NT2/D1 (cell line): ENCODE measurements at places on chromosomes 11 and 22.

DNA sequence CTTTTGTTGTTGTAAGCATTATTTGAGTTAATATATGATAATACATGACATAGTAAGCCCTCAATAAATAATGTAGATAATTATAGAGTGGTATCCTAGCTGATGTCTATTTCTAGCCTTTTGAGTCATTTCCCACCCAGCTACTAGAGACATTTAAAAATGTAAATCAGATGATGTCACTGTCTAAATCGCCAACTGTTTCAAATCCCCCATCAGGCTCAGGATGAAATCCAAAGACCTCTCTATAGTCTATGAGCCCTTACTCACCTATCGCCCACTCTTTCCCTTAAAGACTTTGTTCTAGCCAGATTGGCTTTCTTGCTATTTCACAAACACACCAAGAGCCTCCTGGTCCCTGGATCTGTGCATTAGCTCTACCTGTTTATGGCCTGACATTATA lies 135.4 kb upstream of the PLET1 start:
- no peak for DNase-seq

DNA sequence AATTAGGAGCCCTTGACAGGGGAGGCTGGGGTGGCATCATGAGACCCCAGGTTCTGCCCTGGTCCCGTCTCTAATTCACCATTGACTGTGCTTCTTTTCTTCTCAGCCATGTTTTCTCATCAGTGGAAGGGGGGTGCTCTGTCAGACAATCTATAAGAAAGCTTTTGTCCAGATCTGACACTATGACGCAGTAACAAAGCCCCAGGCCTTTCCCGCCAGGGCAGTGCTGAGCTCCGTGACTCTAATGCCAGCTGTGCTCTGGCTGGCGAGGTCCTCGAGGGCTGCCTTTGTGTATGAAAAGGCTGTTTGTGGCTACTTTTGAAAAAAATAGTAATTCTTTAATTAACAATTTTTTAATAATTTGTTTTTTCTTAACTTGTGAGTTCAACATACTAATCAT lies 3.2 kb downstream of the CD6 start:
- DNase-seq, result no peak

DNA sequence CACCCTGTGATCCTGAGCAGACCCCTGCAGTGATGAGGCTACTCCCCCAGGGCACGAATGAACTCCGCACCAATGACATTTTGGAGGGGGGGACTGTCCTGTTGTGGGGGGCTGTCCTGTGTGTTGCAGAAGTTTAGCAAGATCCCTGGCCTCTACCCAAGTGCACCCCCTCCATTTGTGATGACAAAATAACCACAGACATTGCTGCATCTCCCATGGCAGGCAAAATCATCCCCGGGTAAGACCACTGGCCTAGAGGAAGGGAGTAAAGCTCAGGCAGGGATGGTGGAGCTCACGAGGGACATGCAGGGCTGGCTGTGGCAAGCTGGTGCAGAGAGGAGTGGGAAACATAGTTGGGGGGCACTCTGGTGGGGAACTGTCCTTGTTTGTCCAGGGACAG lies 40.6 kb downstream of the NECTIN1 start:
- no peak for DNase-seq

GRCh38 chr11:67820081-67820480 lies 145.7 kb upstream of the ALDH3B2 start:
- DNase-seq, result no peak

- DNase-seq, result no peak
These were observed 13.5 kb downstream of the TXN2 start for GRCh38 chr22:36467946-36468345.

GRCh38 chr22:26535603-26535908 lies 23.3 kb upstream of the TFIP11 start:
- no peak for DNase-seq

- DNase-seq, result no peak
These were observed 111.8 kb downstream of the PDE2A start for GRCh38 chr11:72562431-72562830.

DNA sequence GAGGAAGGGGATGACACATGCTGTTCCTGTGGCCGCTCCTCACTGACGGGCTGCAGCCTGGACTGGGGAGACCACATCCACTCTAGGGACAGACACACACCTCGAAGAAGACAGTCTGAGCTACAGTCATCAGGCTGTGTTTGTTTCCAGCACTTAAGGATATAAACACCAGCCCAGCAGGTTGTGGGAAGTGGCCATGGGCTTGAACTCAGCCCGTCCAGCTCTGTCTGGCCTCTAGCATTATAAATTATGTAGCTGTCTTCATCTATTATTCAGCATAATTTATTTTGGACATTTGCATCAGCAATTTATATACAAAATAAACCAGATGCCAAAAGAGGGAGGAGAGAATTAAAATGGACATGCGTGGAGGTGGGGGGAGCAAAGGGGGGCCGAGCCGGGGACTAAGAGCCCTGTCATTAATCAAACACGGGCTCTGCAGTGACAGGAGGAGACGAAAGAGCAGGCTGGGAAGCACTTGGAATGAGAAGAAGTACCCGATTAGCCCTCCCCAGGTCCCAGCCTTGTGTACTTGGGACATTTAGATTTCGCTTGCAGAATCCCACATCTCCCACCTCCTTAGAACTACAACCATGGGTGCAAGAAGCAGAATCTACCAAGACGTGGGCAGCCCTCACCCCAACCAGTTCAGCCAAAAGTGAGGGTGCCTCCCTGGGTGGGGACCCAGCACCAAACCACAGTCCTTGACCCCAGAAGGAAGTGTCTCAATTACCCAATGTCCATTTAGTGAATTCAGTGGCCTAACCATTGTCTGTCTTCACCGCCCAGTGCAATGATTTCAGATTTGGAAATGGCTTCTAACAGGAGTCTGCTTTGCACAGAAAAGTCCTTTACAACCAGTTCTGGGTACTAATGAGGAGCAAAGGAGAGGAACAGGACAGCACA lies 309.6 kb downstream of the OPCML start:
- DNase-seq, result no peak
